ENCODE measurements at places on chromosomes 3 and 15.

DNA sequence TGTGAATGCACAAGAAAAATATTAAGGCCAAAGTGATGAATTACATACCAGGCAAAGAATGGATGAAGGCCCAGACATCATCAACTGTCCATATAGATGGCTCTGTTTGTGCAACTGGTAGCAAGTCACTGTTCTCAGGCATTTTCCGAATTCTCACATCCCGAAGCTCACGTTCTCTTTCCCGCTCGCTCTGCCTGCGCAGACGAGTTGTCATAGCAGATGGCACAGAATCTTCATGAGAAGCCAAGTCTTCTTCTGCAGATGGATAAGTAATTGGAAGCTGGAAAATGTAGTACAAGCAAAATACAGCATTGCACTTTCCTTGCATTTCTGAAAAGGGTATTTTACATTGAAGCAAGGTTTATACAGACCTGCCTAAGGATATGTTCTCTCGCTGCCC lies 64.6 kb downstream of the GPR160 start:
- no peak for DNase-seq

DNA sequence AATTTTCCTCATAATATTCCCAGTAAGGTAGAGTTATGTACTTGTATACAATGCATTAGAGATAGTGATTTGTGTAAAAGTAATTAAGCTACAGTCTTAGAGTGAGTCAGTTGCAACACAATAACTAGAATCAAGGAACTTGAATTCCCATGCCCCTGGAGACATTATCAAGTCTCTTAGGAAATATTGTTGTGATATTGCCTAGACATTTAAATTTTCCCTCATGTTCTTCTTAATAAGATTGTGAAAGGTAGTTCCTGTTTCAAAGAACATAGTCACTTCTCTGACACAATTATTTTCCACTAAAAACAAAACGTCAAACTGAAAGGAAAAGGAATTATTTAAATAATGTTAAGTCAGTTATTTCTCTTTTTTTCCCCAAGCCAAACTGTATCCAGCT lies 13.0 kb upstream of the ATP1B3 start:
- no peak for DNase-seq

- DNase-seq = peak; percentile 41
Observed at GRCh38 chr3:174101244-174101643, 703.7 kb downstream of the NLGN1 start.

DNA sequence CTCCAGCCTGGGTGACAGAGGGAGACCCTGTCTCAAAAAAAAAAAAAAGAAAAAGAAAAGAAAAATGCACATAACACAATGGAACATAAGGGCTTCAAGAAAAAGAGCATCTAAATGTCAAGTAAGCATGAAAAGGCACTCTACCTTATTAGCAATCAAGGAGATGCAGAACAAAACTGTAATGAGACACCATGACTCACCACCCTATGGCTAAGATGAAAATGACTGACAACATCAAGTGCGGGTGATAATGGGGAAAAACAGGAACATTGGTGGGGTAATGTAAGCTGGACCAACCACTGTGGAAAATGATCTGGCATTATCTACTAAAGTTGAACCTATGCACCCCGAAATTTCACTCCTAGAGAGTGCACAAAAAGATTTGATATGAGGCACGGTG lies 19.6 kb upstream of the NSMCE3 start:
- DNase-seq = no peak

- DNase-seq = no peak
Observed at GRCh38 chr15:63905131-63905530, 71.4 kb upstream of the HERC1 start.

GRCh38 chr3:69868841-69869420 lies 129.7 kb downstream of the MITF start:
- DNase-seq = no peak

- no peak for DNase-seq
Observed at GRCh38 chr3:18593231-18593630, 168.1 kb upstream of the SATB1 start.

GRCh38 chr15:41930221-41930866 lies 36.5 kb upstream of the SPTBN5 start:
- DNase-seq = peak; percentile 96

DNA sequence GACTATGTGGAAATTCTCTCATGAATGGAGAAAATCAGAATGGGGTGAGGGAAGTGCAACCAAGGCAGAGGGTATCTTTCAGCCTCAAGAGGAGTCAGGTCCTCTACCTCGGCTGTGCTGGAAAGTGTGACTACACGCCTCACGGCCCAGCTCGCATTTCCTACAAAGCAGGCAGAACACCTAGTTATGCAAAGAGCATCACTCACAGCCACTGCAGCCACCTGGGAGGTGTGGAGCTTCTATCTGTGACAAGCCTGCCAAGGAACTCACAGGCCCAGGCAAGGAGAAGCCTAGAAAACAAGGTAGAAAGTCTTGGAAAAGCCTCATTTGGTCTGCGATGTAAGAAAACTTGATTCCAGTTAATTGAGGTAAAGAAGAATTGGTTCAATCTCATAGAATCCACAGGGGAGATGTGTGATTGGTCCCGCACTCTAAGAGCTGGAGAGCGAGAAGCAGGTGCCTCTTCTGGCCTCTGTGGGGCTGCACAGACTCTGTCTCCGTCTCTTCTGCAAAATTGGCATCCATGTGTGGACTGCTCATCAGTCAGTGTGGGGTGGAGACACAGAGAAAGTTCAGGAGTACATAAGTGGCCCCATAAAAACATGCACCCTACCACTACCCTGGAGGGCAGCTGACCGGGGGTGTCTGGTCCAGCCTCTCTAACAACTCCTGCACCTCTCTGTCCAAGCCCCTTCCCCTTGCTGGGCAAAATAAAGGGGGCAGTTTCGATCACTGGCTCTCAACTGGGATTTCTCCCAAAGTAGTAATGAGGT lies 76.8 kb downstream of the TAMM41 start:
- DNase-seq = no peak

DNA sequence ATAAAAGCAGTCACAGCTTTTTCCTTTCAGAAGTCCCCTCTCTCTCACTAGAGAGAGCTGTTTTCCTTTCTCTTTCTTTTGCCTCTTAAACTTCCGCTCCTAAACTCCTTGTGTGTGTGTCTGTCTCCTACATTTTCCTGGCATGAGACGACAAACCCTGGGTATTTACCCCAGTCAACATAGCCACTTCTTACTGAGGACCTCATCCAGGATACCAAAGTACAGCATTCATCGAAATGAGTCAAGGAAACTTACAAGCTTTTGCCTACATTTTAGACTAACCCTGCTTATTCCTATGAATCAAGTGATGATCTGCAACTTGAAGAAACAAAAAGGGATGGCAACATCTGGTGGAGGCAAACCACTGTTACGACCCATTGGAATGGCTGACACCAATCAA lies 16.7 kb downstream of the PATL2 start:
- no peak for DNase-seq

GRCh38 chr15:63069616-63070090 lies 27.1 kb downstream of the TPM1 start:
- peak; percentile 34 for DNase-seq

GRCh38 chr15:92091155-92091734 lies 237.7 kb downstream of the SLCO3A1 start:
- no peak for DNase-seq

GRCh38 chr3:39479701-39480414 lies 12.4 kb downstream of the MOBP start:
- no peak for DNase-seq

- peak; percentile 31 for DNase-seq
Observed at GRCh38 chr15:72233769-72234168, 2.8 kb upstream of the PKM start.

DNA sequence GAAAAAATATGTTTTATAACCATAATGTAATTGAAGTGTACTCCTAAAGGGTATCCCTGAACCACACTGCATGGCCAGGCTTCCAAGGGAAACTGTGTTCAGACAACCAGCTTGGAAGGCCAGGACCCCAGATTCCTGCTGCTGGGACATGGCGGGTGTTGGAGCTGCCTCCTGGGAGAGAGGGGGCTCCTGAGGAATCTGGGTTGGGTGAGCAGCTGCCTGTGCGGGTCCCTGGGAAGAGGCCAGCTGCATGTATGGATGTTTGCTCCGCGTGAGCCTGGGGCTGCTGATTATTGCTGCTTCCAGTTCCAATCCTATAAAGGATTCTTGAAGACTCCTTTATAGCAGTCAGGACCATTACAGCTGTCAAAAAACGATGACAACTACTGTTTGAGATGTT lies 348.6 kb upstream of the ICE2 start:
- no peak for DNase-seq

- DNase-seq = no peak
Observed at GRCh38 chr3:25665315-25666280, 891 bp upstream of the TOP2B start.

DNA sequence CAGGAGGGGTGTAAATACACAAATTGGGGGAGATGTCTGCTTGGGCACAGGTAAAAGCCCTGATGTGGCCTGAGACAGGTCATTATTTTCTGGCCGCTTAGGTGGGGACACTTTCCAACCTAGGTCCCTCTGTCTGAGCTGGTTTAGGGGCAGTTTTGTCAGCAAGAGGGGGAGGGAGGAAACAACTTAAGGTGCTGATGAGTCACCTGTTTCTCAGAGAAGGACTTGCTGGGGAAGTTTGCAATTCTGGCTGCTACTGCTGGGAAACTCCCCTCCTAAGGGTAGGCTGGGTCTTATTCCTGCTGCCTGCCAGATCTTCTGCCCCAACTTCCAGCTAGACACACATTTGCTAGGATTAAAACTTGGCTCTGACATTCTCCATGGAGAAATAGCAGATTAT lies 4.8 kb upstream of the RHOV start:
- DNase-seq = peak; percentile 55

- no peak for DNase-seq
Observed at GRCh38 chr15:25740383-25741255, 122.5 kb downstream of the ATP10A start.

DNA sequence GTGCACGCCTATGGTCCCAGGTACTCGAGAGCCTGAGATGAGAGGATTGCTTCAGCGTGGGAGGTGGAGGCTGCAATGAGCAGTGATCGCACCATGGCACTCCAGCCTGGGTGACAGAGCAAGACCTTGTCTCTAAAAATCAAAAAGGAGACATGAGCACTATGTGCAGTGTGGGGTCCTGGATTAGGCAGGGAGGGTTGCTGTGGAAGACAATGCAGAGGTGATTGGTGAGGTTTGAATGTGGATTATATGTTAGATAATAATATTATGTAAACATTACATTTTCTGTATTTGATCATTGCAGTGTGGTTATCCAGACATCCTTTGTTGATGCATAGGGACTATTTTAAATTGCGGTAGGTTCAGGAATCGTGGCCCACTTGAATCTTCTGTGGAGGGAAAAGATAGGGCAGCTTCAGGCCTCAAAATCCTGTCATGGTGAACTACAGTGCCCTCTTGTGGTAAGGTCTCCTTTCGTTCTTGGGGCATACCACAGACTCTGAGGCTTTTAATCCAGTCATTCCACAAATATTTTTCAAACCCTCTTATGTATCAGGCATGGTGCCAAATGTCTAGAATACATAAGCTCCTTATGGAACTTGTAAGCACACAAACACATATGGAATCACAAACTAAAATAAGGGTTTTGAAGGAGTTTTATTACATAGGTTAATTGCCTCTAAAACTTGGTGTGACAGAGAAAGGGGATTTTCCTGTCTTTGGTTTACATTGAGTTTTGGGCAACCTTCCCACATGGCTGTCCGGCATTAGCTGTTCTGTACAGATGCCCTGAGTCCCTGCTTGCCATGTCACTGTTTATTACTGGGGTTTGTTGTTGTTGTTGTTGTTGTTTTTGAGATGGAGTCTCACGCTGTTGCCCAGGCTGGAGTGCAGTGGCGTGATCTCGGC lies 37.7 kb downstream of the GPD1L start:
- peak; percentile 89 for DNase-seq

DNA sequence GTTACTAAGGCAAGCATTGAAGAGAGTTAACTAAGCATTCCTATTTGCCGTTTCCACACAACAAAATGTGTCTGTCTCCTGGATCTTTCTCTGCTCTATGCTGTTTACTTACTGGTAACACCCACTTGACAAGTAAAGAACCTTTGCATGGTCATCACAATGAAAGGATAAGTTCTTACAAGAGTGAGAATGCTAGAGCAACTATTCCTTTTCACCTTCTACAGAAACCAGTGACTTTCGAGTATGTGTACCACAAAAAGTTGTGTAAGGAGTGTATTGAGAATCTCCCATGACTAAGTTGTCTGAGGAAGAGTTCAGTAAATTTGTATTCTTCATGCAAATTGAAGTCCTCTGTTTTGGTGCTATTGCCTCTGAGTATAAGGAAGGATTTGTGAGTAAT lies 10.8 kb downstream of the TIPARP start:
- peak; percentile 76 for DNase-seq

DNA sequence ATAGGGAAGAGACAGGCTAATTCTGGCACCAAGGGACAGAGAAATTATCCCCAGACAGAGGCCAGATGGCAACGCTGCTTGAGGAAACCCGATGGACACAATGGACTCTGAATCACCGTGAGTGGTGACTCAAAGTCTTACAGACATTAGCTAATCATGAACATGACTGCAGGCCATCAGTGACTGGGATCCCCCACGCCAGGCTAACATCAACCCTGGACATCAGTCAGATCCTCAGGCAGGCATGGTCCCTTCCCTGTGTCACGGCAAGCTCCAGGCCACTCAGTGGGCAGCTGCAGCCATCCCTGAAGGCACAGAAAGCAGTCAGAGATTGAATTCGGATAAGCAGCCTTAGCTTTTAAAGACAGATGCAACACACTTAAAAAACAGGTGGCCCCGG lies 23.8 kb upstream of the OXTR start:
- DNase-seq = peak; percentile 62

- DNase-seq = peak; percentile 9
Observed at GRCh38 chr3:72102112-72102616, 317.2 kb upstream of the PROK2 start.

DNA sequence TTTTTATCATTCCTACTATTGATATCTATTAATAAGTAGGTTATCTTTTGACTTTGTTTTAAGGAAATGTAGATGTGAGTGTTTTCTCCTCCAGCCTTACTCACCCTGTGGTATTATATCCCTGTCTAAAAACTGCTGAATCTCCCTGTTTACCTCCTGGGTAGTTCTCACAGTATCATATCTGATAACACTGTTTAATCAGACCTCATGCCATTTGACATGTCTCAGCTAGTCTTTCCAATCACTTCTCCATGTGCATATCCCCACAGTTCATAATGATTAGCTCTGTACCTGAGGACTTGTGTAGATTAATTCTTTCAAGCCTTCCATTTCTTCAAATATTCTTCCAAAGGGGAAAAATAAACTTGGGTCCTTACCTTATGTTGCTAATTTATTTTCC lies 30.7 kb downstream of the DUOX2 start:
- no peak for DNase-seq

GRCh38 chr3:127013758-127014535 lies 31.0 kb downstream of the PLXNA1 start:
- DNase-seq = no peak

Measured in mesenchymal stem cell (in vitro differentiated cells and primary cell).